Tracheal epithelial cell (primary cell): ENCODE measurements at places on chromosomes 2 and 18. TPM values are rescaled to one million over a fixed set of nuclear protein-coding genes. Genes with fewer than 3 reads are reported as not detected.

Gene NYAP2
- under 0.01 TPM in 1 of 2 replicates, not detected in the other for total RNA-seq

Gene TLX2
- not detected in 2 replicates for total RNA-seq

Gene RIOK3
- total RNA-seq: 93.7 and 122 TPM in 2 replicates

Gene CROCC2
- total RNA-seq: not detected in 2 replicates

Gene MARCO
- total RNA-seq: not detected in 2 replicates

Gene ASB18
- total RNA-seq: not detected in 2 replicates

Gene HRH4
- total RNA-seq: under 0.01 and 0.64 TPM in 2 replicates

Gene KHK
- total RNA-seq: 0.85 and 1.7 TPM in 2 replicates

Gene POTEJ
- not detected in 2 replicates for total RNA-seq
